Memory B cell (primary cell): ENCODE measurements at places on chromosomes 4 and X.

DNA sequence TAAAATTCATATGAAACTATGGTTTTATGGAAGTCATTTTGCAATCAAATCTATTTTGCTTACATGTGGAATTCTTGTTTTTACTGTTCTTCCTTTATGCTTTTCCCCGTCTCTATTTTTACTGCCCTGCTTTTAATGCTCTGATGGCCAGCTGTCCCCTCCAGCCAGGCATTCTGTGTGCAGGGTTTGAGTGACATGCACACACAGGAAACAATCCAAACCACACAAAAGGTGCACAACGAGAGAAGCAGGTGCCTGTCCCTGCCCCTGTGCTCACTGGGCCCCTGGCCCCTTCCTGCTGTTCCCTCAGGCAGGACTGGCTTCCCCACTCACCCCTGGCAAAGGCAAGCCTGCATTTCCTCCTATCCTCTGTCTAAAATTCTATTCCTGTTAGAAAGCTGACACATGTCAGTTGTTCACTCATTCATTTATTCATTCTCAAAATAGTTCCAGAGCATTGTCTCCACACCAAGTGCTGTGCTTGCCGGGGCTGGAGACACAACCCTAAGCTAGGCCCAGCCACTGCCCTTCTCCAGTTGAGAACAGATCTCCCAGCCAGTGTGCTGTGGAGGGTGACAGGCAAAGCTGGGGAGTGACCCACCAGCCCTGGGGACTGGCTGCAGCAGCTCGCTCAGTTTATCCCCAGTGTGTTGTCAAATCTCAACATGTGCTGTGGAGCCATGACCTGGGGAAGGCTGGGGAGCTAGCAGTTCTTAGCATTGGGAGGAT, 346.3 kb downstream of the FBXW7 start:
- no peak for DNase-seq

- DNase-seq = no peak
Observed at GRCh38 chrX:13620207-13620606, 32.7 kb upstream of the TCEANC start.

DNA sequence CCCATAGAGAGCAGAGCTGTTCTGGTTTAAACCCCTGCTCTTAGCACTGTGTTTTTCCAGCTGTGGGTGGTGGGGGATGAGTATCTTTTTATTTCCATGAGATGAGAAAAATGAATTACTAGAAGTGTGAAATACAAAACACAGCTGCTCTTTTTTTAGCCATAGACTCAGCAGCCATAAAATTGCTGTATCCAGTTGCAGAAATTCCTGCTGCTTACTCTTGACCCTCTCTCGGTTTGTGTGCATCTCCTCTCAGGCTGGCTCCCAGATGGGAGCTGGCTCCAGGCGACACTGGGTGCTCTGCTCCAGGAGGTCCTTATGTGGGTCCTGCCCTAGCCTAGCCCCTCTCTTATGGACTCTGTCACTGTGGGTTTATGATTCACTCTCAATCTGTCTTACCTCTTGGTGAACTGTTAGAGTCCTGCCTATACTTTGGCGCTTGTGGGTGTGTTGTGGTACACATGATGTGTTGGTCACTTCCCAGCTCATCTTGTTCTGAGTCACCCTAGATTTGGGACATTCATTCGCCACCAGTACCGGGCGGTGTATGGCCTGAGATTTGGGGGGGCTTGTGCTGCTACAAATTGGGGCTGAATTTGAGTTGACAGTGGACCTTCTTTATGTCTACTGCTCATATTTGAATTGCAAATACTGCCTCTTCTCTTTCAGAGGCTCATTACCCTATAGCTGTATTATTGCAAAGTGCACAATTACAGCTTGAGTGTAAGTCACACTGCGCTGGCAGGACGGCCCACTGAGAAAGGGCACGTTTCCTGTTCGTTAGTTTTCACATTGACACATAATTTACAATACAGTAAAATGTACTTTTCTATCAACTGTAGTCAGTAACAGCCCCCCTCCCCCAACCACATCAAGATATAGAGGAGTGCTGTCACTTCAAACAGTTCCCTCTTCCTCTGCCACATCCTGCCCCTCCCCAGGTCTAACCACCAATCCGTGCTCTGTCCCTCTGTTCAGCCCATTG, 46.9 kb upstream of the MSANTD1 start:
- DNase-seq = no peak

- peak; percentile 61 for DNase-seq
Observed at GRCh38 chr4:80072228-80072743, 743 bp downstream of the ANTXR2 start.

GRCh38 chr4:151331276-151332042, 6.1 kb upstream of the SH3D19 start:
- no peak for DNase-seq
